Cerebellum (tissue), 4 donors: ENCODE measurements at places on chromosomes 16 and 17. TPM values are rescaled to one million over a fixed set of nuclear protein-coding genes. Genes with fewer than 3 reads are reported as not detected.

The KRT13 gene
- 0.27 TPM for total RNA-seq

The DOC2B gene
- 32.5 TPM for total RNA-seq

The PRSS22 gene
- not detected for total RNA-seq

The GAST gene
- not detected for total RNA-seq

The SBK1 gene
- total RNA-seq = 28.1 TPM

The TIMP2 gene
- total RNA-seq = 36.2 TPM

The MPP2 gene
- 14.2 TPM for total RNA-seq

The PPP1R27 gene
- total RNA-seq = not detected

The STX1B gene
- total RNA-seq = 22.5 TPM

The KCNAB3 gene
- total RNA-seq = 3.2 TPM

The EIF1 gene
- total RNA-seq = 79.5 TPM

The CUEDC1 gene
- 13.3 TPM for total RNA-seq

The TERB1 gene
- total RNA-seq = not detected

The ABI3 gene
- 1.00 TPM for total RNA-seq

The GNAO1 gene
- 71.6 TPM for total RNA-seq

The CYB561 gene
- total RNA-seq = 19.0 TPM

The DPEP2 gene
- total RNA-seq = 0.73 TPM

The NPIPB6 gene
- 3.0 TPM for total RNA-seq

The SRCAP gene
- total RNA-seq = 33.2 TPM

The MILR1 gene
- total RNA-seq = 3.0 TPM

The TMEM106A gene
- total RNA-seq = 4.4 TPM

The TPSAB1 gene
- total RNA-seq = 0.27 TPM

The PIK3R5 gene
- total RNA-seq = 1.2 TPM

The SLFN14 gene
- total RNA-seq = 0.18 TPM

The FOXC2 gene
- 0.45 TPM for total RNA-seq

The TOM1L2 gene
- total RNA-seq = 39.2 TPM

The TP53TG3 gene
- total RNA-seq = not detected

The CD7 gene
- not detected for total RNA-seq

The CD300LF gene
- 0.27 TPM for total RNA-seq

The CES3 gene
- total RNA-seq = 1.5 TPM

The SLC4A1 gene
- 6.8 TPM for total RNA-seq

The TEX19 gene
- total RNA-seq = not detected

The ABCA10 gene
- 5.2 TPM for total RNA-seq

The TEX14 gene
- 0.54 TPM for total RNA-seq

The HBA1 gene
- total RNA-seq = 1,023 TPM

The TAT gene
- total RNA-seq = not detected

The FA2H gene
- 0.27 TPM for total RNA-seq

The ZNF689 gene
- 7.2 TPM for total RNA-seq

The LITAFD gene
- not detected for total RNA-seq

The SLC12A3 gene
- not detected for total RNA-seq

The PKMYT1 gene
- 5.0 TPM for total RNA-seq

The DNAH9 gene
- total RNA-seq = 5.4 TPM

The FOXF1 gene
- total RNA-seq = 1.2 TPM

The SLC16A11 gene
- not detected for total RNA-seq

The TNFRSF17 gene
- total RNA-seq = not detected

The CCL17 gene
- total RNA-seq = not detected

The RNF157 gene
- total RNA-seq = 33.8 TPM

The CKLF gene
- 45.0 TPM for total RNA-seq

The CIITA gene
- 0.36 TPM for total RNA-seq

The CES5A gene
- total RNA-seq = 0.18 TPM
